ENCODE measurements at places on chromosomes 5 and 9. TPM values are rescaled to one million over a fixed set of nuclear protein-coding genes. Genes with fewer than 3 reads are reported as not detected.
A peak's percentile ranks its signal among the peaks of the same experiment; 100 is the strongest.

Gene TRIM14
- 7.1 TPM for total RNA-seq

Gene SKIC3
- total RNA-seq, result 92.6 TPM

Gene P4HA2
- total RNA-seq, result 37.6 TPM

Gene BHMT2
- total RNA-seq, result 0.76 TPM

Gene KIF24
- 4.5 TPM for total RNA-seq

GRCh38 chr5:123545506-123545905 lies 33.5 kb downstream of the CSNK1G3 start:
- peak; percentile 27 for DNase-seq

DNA sequence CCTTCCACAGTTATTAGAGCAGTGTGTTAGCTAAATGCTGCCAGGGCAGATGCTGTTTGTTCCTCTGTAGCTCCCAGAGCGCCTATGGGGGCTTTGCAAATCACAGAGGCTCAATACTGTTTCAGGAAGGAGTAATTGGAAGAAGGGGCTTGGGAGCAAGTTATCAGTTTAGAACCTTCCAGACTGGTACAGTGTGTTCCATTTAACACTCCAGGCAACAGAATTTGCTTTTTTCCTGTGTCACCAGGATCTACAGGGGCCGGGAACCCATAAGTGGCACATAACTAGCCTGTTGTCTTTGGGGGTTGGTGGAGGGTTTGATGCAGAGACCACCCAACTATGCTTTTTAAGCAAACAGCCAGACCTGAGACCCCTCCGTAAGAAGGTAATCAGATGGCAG lies 307.3 kb upstream of the KCNN2 start:
- DNase-seq, result no peak

Data from endothelial cell of umbilical vein (primary cell).